Stimulated activated CD4-positive, alpha-beta T cell treated with anti-CD3 and anti-CD28 coated beads, Interleukin-15, amount 100 ng/mL, for 1 hour (primary cell): ENCODE measurements at places on chromosomes 12 and 14.

- no peak for DNase-seq
Measured at GRCh38 chr14:21749306-21749868, 75.8 kb upstream of the OR4E1 start.

GRCh38 chr14:71688576-71688975, 243.7 kb upstream of the RGS6 start:
- DNase-seq: no peak

DNA sequence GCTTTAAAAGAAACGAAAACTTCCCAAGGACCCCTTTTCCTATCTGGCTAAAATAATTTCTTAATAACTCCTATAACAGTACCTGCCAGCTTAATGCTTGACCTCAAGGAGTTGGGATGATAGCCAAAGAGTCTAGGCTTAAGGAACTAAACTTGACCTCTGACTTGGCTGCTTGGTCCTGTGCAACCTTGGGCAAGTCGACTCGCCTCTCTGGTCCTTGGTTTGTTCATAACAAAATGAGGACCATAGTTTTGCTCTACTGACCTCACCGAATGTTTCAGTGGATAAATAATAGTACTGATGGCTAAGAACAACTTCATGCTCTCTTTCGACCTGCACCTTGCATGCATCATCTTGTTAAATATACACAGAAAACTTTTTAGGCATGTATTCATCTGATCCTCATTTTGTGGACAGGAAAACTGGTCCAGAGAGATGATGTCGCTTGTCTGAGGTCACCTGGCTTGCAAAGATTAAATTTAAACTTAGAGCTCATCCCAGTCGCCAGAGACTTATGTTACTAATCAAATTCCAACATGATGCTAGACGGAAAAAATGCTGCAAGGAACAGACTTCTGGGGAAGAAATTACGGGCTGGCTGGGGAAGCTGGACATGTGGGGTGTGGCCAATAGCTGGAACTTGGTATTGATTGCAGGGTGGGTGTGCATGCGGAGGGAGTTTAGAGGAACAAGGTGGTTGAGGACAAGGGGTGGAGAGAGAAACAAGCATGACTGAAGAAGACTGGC, 38.0 kb upstream of the WSCD2 start:
- no peak for DNase-seq

- DNase-seq: no peak
Measured at GRCh38 chr14:92527721-92528120, 14.1 kb downstream of the RIN3 start.

- DNase-seq: no peak
Measured at GRCh38 chr14:90760591-90761316, 55.5 kb downstream of the TTC7B start.

GRCh38 chr12:89276860-89277259, 75.4 kb downstream of the DUSP6 start:
- DNase-seq: no peak

DNA sequence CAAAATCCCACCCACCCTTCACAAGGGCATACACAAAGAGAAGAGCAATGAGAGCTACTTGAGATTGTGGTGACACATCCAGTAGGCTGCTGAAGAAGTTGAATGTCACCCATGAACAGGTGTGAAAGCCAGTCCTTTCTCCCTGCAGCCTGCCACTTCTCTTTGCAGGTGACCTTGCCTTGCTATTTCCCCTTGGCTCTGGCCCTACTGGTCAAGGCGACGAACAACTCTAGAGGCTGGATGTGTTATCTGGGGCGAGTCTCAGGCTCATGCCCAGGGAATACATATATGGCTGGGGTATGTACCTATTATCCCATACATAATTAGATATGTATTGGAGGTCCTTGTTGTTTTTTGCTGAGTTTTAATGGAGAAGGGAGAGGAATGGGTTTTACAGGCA, 70.2 kb upstream of the EGLN3 start:
- no peak for DNase-seq

DNA sequence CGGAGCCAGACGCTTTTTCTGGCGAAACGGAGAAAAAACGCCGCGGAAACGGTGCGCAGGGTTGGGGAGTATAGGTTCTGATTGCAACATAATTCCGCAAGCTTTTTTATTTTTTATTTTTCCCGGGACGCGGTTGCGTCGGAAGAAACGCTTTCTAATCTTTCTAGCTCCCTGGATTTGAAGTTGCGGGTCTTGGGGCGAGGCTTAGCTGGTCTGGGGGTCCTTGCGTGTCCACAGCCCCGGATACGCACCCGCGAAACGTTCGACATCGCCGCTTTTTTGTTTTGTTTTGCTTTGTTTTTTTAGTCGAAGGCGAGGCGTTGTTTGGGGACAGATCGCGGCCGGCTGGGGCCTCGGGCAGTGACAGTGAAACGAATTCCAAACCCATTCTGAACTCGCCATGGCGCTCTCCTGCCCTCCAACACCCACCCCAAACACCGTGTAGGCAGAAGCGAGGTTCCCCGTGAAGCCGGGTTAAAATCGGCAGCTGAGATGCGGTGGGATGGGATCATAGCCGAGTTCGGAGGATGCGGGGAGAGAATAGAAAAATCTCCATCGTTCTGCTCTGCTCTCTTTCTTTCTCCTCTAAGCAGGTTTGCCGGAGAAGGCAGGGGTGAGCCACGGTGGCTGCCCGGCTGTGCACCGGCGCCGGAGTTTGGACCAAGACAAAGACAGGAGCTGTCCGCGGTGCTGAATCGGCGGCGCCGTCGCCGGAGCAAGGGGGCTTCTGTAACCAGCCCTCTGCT, 8.1 kb upstream of the LHX5 start:
- DNase-seq: no peak

- no peak for DNase-seq
Measured at GRCh38 chr14:99272632-99272898, 568 bp upstream of the BCL11B start.

- no peak for DNase-seq
Measured at GRCh38 chr12:116055895-116056607, 221.4 kb downstream of the MED13L start.
